CD4-positive, alpha-beta T cell treated with Interleukin-6 at 100 ng/mL for 8 hours (primary cell): ENCODE measurements at places on chromosomes 11 and 22.

- no peak for DNase-seq
Measured at GRCh38 chr22:29275819-29276565, 7.9 kb downstream of the EWSR1 start.

- DNase-seq: no peak
Measured at GRCh38 chr11:105824457-105825013, 197.5 kb downstream of the MSANTD4 start.

- DNase-seq: no peak
Measured at GRCh38 chr11:121904148-121904547, 211.9 kb downstream of the BLID start.

- no peak for DNase-seq
Measured at GRCh38 chr11:78786086-78786485, 211.4 kb upstream of the NARS2 start.

GRCh38 chr11:102911758-102912481 lies 37.1 kb upstream of the MMP12 start:
- DNase-seq: no peak

DNA sequence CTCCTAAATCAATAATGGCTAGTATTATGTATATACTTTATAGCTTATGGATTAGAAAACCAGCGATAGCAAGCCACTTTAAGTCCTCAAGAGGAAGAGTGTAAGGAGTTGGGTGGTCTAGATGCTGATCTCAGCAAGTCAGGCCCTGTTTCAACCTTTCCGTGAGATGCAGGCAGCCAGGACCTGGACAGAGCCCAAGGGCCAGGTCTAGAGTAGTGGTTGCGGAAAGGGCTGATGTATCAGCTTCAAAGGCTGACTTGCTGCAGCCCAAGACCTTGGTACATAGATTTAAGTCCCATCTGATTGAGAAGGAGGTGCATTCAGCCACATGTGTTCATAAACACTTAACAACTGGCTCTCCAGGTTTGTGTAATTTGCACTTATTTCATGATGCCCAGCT lies 33.4 kb downstream of the FLI1 start:
- DNase-seq: no peak

DNA sequence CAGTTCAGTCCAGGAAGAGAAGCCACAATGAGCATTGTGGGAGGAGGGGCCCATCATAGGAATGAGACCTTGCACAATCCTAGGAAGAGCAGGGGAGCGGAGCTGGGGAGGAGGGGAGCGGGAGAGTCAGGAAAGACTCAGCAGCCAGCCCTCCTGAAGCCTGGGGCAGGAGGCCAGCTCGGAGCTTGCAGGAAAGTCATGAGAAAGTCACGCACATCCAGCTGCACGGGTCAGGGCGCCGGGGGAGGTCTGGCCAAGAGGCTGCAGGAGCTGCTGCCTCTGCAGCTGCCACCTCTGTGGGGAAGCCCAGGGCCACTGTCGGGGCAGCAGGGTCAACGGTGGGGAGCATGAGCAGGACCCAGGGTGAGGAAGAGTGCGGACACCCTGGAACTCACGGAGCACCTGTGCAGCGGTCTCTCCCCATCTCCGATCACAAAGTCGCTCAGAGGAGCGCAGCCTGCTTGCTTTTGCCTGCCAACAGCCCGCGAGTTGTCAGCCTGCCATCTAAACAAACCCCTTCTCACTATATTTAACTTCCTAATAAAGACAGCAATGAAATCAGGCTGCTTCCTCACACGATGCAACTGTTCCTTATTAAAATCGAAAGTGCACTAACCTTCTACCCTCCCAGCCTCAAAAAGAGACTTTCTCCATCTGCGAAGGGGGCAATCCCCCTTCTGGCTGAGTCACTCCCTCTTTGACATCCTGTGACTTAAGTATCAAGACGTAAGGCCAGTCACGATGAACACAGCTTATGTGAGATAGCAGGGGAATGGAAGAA lies 52.9 kb upstream of the RTL6 start:
- no peak for DNase-seq

- DNase-seq: no peak
Measured at GRCh38 chr22:40541300-40541699, 95.2 kb downstream of the MRTFA start.

- no peak for DNase-seq
Measured at GRCh38 chr11:45319077-45319476, 32.9 kb upstream of the SYT13 start.

DNA sequence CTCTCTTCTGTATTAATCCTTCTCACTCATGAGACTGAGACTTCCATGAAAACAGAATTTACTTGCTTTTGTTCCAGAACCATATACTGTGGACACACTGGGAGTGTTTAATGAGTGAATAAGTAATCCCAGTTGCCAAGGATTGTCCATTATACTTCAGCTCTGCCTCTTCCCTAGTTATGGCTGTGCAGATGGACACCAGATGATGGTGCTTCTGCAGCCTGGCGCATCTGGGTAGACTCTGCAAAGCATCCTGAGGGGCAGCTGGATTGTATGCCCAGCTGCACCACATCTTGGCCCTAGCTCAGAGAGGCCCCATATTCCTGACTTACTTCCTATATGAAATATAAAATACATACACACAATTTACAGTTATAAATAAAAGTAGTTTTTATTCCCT lies 43.5 kb downstream of the DBX1 start:
- no peak for DNase-seq

DNA sequence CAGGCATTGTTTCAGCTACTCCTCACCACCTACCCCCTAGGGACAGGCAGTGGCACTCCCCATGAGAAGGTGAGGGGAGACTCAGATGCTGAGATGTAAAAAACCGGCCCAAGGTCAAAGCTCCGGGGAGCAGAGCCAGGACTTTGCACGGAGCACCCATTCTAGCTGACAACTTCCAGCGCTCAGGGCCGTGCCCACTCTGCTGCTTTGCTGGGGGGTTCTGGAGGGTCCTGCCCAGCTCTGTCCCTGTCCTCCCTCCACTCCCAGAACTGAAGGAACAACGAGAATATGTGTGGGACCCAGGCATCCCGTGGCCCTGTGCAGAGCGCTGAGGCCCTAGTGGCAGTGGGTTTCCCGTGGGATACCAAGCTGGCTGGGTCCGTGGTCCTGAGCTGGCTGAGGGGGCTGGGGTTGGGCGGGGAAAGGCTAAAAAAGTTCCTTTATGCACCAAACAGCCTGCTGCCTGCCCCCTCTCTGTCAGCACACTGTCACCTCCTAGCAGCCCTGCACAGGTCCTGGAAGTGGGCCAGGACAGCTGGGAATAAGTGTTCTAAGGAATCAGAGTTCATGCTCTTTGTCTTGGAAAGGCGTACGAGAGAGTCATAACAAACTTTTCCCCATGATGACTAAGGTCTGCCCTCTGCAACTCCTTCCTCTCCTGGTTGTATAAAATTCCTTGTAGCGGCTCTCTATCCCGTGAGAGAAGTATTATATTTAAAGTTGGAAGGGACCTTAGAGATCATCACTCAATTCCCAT lies 1.9 kb downstream of the MS4A10 start:
- DNase-seq: no peak

- DNase-seq: no peak
Measured at GRCh38 chr11:40183073-40184064, 1276.1 kb downstream of the LRRC4C start.

DNA sequence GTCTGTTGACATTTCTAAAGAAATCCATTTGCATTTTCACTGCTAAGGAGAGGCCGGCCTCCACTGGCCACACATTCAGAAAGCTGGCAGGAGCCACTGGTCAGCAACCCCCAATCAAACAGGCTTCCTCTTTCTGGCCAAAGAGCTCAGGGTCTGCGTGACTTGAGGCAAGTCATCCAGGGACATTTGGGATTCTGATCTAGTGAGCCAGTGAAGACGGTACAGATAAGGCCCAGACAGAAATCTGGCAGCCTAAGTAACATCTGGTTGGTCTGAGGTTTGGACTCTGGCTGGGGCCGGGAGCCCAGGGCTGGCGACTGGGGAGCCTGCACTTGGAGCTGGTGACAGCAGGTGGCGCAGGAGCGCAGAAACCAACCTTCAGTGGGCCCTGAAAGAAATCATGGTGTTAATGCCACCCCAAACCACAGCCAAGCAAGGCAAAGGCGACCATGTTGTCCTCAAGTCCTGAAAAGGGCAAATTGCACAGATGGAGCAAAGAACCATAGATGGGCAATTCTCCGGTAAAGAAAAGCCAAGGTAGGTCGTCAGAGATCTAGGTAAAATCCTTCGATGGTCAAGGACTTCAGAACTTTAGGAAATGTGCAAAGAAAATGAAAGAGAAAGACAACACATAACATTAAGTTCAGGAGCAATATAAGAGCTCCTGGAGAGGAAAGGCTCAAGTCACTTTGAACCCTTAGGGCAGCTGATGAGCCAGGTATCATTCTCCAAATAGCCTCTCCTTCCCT lies 99.4 kb upstream of the BLID start:
- no peak for DNase-seq

DNA sequence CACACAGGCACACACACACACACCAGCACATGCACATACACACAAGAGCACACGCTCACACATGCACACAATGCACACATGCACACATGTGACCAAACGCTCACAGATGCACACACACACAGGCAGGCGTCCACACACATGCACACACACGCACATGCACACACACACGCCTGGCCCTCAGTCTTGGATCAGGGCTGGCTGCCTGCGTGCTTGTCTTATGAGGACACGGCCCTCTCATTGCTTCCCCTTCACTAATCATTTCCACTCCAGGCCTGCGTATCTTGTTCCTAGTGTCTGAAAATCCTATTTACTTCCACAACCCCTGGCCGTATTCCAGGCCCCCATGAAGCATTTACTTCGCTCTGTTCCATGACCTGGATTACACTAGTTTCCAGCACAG lies 740.5 kb downstream of the BRD1 start:
- no peak for DNase-seq
